ENCODE measurements at places on chromosomes 16 and 17.

DNA sequence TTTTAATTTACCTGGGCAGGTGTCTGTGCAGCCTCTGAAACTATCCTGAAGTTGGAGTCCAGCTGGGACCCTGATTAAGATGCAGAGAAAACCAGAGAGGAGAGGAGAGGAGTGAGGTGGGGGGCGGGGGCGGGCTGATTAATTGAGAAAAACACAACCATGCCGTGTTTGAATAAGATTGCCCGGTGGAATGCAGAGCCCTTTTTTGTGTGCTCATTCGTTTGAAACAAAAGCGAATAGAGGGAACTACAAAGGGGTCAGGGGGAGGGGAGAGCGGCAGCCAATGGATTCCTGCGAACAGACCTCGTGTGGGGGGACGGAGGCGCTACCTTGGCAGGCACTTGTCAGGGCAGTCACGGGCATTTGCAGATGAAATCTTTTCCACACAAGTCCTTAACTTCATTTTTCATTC, 355.8 kb downstream of the SOX9 start:
- DNase-seq, result no peak

GRCh38 chr16:30901201-30902028, 5.0 kb downstream of the CTF1 start:
- DNase-seq, result no peak

DNA sequence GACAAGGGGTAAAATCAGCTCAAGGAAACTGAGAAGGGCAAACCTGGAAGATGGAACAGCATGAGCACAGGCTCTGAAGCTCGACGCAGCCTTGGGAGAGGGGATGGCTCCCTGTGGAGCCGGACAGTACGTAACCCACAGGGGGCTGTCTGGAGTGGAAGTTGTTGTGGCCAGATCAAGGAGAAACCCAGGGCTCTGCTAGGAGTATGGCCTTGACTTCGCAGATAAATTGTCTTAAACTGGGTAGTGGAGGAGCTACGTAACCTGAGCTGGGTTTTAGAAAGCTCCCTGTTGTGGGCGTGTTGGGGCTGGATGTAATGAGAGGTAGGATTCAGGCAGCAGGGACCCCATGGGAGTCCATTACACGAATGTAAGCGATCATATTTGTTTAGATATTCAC, 25.5 kb upstream of the AXIN2 start:
- DNase-seq, result no peak

DNA sequence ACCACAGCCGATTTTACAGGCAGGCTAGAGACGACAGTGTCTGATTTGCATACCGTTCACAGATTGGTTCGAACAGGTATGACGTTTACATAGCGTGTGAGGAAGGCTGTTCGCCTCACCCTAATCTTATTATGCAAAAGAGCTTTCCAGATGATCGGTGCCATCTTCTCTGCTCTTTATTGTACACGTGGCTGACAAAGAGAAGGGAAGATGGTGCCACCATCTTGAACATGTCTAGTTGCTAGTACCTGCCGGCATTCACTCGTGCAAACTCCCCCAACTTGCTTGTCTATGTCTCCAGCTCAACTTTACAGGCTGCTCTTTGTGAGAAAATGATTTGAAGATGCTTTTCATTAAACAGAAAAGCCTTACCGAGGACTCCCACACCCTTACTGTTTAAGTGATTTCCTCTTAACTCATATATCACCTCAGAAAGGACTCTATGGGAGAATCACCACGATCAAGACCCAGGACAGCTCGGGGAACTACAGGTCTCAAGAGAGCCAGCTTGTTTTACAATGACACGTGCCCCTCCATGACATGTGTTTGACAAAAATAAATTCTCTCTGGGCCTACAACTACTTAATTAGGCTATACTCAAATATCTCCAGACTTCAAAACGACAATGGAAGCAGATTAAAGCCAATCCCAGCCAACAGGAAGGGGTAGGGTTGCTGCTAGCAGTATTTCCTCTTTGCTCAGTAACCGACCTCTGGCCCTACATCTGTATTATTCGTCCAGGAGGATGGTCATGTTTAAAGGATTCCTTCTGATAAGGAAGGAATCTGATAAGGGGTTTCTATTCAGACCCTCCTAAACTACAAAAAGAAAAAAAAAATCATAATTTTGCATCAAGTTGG, 480.6 kb downstream of the TMEM114 start:
- DNase-seq, result no peak
